ENCODE measurements at places on chromosomes 4 and X. TPM values are rescaled to one million over a fixed set of nuclear protein-coding genes. Genes with fewer than 3 reads are reported as not detected.

- no peak for DNase-seq
These were observed 174.6 kb downstream of the PRR32 start for GRCh38 chrX:126994032-126994600.

- no peak for DNase-seq
These were observed 14.4 kb downstream of the BCOR start for GRCh38 chrX:40083120-40083978.

DNA sequence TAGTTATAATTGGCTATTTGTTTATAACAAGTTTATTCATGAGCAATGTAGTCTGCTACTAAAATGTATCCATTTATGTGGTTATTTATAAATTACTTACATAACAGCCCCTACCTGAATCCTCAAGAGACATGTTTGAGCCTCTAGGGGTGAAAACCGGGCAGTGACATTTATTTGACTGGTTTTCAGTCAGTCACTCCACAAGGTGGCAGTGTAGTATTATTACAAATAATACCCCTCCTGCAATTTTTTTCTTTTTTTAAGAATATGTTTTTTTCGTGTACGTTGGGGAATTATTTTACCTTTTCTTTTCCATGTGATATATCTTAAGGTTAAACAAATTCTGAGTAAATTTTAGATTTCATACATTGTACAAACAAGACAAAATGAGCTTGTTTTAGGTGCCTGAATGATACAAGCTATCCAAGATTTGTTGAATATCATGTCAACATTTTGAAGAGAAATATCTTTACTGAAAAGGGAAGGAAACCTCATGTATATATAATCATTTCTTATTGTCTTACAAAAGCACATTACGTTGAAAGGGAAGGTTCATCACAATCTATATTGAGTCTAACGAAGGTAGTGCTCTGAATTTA lies 598.7 kb upstream of the TECRL start:
- no peak for DNase-seq

GRCh38 chr4:82436780-82437179 lies 6.4 kb downstream of the ENOPH1 start:
- DNase-seq, result no peak

DNA sequence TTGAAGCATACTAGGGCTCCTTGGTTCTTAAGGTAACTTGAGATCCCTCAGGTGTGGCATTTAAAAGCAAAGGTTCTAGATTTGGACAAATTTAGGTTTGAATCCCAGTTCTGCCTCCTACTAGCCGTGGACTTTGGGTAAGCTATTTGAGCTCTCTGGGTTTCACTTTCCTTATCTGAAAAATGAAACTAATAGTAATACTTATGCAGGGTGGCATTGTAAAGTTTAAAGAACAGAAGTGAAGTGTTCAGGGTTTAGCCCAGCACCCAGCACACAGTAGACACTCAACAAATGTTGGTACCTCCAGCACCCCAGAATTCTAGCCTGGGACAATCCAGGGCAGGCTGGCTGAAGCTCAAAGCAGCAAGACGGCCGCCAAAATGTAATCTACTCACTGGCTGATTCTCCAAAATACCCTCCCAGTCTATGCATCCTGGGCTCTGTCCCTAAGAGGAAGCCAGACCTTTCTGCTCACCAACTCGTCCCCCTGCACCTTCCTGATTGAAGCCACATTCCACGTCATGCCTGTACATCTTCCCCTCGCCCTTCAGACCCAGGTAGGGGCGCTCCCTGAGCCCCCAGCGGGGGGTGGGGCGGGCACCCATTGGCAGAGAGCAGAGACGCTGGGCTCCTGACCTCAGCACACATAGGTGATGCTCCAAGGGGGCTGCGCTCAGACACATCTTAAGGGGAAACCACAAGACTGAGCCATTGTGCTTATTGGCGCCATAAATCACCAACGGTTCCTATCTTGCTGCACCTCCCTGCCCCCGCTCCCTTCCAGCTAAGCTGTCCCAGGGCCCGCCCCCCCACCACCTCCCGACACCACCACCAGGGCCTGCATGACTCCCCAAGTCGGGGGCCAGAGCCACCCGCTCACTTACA lies 160.6 kb downstream of the BCOR start:
- no peak for DNase-seq

- DNase-seq, result no peak
These were observed 117.0 kb downstream of the RNF150 start for GRCh38 chr4:141016117-141016798.

The SLC49A3 gene
- 2.6 TPM for total RNA-seq
